Prostate gland (tissue), 2 donors: ENCODE measurements at places on chromosomes 16 and 17.

DNA sequence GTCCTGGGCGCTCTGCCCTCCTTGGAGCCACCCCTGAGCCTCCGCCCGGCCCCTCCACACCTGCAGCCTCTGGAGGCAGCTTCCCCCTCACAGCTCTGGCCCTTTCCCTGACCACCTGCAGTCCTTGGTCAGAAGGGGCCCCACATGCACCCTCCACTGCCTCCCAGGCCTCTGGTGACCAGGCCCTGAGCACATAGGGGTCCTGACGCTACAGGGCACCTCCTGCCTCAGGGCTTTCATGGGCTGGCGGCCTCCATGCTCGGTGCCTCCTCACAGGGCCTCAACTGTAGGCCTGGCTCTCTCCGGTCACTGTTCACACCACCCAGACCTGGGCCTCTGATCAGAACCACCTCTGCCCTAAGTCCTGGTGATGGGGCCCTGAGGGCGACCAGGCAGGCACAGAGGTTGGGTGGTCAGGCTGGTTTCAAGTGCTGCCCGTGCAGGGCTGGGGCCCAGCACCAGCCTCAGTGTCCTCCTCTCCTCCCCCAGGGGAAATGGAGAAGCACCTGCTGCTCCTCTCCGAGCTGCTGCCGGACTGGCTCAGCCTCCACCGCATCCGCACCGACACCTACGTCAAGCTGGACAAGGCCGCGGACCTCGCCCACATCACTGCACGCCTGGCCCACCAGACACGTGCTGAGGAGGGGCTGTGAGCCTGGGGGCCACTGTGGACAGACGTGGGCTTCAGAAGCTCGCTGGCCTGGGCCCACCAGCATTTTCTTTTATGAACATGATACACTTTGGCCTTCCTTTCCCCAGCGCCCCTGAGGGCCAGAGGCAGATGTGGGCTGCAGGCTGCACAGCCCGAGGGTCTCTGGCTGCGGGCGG is 3.9 kb downstream of the APRT start:
- no peak for DNase-seq

DNA sequence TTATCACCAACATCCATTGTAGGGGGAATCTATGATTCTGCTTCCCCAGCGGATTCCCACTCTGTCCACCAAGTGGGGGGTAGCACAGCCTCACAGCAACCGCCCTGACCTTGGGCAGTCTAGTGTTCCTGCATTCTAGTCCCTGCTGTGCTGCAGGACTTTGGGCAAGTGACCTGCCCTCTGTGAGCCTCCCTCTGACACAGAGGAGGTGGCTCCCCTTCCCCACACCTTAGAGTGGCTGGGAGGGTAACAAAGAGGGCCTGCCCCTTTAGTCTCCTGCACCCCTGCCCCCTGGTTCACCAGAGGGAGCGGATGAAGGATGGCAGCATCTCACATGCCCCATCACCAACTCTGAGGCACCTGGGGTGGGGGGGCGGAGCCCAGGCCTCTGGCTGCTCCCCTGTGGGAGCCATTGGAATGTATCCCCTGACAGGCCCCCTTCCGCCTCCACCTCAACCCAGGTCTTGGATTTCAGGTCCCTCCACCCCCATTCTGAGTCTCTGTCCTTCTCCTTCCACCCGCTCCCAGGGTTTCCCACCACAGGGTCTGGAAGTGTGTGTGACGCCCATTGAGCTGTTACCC is 10.1 kb downstream of the GAS2L2 start:
- no peak for DNase-seq

GRCh38 chr16:643050-643368 is 1.4 kb downstream of the MCRIP2 start:
- DNase-seq, result no peak

GRCh38 chr16:67246756-67247191 is 507 bp downstream of the FHOD1 start:
- DNase-seq, result peak; percentile 89

DNA sequence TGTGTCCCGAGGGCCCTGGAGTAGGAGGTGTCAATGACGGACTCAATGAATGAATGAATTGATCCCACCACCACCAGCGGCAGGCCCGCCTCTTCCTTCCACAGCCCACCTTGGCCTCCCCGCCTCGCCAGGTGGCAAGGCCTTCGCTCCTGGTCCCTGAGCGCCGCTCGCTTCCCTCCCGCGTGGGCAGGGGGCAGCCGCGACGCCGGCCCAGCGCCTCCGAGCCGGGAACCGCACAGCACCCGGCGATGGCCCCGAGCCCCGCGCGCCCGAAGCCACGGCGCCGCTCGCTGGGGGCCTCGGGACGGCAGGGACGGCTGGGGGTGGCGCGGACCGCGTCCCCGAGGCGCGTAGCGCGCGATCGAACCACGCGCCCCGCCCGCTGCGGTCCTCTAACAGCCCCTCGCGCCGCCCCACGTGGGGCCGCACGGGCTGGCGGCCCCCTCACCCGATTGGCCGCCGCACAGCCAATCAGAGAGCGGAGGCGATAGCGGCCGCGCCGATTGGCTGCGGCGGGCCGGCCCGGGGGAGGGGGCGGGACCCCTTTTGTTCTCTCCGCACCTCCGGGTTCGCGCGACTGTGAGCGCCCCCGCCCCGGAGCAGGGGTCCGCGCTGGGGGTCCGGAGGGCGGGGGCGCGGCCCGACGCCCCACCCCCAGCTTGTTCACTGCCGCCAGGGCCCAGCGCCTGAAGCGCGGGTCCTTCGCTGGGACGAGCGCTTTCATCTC is 31.4 kb downstream of the ACTG1 start:
- DNase-seq, result peak; percentile 68

- DNase-seq, result no peak
Observed at GRCh38 chr16:14955546-14956231, 18.4 kb downstream of the NPIPA1 start.

DNA sequence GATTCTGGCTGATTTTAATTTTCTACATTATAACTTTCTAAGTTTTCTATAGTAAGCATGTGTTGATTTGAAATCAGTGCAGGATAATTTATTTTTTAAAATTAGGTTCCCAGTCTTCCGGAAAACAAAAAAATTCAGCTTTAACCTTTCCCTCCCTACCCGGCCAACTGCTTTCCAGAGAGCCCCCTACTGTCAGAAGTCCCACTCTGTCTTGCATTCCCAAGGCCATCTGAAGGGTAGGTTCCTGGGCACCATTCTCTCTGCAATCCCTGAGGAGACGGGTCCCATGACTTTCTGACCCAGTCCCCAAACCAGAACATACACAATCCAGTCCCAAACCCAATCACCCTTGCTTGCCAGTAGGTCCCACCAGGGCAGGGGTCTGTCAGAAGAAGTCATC is 200.3 kb downstream of the CYLD start:
- DNase-seq, result no peak

DNA sequence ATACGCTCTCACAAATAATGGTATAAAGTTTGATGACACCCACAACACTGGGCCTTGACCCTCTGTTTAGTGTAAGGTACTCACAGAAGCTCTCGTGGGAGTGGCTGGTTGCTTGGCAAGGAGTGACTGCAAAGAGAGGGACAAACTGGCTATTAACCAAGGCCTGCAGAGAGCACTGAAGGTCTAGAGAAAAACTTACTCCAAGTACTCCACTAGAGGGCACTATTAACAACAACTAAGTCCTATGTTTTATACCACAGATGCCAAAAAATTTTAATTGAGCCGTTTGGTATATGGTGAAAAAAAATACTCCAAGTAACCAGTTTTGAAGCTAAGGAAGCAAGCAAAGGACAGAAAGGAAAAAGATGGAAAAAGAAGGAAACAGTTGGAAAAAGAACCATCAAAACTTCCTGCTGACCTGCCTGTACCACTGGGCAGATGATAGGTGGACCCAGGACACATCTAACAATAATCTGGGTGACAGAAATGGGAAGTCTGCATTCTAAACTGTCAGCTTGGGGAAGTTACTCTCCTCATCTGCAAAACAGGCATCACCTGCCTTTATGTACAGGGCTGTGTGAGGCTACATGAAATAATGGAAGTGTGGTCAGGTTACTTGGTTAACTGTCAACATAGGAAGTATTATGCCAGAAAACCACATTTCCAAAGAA is 23.2 kb downstream of the DYNC1LI2 start:
- peak; percentile 39 for DNase-seq

DNA sequence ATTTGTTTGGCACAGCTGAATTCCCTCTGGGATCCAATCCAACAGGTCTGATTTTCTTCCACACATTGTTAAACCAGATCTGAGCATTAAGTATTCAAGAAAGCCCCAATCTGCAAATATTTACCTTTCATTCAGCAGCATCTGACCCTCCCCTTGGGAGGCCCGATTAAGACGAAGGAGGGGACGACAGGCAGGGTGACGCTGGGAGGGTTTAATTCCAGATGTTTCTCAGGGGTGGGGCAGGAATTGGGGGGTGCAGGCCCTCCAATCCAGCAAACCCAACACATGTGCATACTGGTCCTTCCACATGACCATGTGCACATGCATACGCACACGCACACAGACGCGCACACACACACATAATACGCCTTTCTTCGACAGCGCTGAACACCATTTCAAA is 240.5 kb downstream of the GSG1L start:
- DNase-seq, result peak; percentile 8

- no peak for DNase-seq
Observed at GRCh38 chr17:41428591-41429291, 4.4 kb upstream of the KRT37 start.

DNA sequence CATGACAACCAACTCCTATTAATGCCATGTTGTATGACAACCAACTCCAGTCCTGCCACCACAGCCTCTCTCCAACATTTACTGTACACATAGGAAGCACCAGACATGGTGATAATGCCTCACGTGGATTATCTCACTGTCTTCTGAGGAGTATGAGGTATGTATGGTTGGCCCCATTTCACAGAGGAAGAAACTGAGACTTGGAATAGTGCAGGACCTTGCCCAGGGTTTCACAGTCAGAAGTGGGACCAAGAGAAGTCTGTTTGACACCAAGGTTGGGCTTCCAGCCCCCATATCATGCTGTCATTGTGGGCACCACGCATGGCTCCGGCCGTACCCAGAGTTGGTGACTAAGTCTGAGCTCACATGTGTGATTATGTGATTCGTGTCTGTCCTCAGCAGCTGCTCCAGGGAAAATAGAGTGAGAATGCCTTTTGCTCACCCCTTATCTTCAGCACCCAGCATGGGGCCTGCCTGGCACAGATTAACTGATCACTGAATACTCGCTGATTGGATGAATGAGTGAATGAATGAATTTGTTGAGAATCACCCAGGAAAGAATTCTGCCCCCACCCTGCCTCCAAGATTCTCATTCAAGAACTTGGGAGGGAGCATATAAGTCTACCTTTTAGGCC is 204.1 kb upstream of the NLRP1 start:
- DNase-seq, result no peak

DNA sequence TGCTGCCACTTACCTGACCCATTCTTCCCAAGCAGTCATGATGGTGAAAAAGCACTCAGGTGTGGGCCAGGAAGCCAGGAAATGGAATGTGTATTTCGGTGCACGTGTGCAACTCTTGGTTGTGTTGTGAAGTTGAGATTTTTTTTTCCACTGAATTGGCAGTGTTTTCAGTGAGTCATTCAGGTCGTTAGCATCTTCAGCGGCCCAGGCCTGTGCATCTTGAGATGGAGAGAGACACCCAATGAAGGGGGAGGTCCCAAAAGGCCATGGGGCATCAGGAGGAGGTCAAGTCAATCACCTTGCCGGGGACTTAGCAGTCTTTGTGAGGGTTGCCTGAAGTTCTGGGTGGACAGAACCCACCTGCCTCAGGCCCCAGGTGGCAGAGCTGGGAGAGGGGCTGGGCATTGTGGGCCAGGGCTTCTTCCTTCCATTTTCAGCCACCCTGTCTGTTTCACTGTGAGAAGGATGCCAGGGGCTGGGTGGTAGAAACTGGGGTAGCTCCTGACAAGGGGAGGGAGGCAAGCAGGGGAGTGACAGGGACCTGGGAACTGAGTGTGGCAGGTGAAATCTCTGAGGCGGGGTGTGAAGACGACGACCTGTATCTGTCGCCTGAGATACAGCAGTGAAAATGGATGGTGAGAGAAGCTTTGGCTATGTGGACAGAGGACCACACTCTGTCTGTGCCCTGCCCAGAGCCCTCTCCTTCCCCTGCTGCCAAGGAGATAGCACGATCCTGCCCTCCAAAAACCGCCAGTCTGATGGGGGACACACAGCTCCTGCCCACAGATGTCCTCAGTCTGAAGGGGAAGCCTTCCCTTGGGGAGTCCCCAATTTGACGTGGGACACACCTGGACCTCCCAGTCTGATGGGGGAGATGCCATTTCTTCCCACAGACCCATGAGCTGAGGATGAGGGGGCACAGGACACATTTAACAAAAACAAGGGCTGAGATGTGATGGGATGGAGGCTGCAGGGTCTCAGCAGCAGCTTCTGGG is 11.9 kb downstream of the TBKBP1 start:
- no peak for DNase-seq

DNA sequence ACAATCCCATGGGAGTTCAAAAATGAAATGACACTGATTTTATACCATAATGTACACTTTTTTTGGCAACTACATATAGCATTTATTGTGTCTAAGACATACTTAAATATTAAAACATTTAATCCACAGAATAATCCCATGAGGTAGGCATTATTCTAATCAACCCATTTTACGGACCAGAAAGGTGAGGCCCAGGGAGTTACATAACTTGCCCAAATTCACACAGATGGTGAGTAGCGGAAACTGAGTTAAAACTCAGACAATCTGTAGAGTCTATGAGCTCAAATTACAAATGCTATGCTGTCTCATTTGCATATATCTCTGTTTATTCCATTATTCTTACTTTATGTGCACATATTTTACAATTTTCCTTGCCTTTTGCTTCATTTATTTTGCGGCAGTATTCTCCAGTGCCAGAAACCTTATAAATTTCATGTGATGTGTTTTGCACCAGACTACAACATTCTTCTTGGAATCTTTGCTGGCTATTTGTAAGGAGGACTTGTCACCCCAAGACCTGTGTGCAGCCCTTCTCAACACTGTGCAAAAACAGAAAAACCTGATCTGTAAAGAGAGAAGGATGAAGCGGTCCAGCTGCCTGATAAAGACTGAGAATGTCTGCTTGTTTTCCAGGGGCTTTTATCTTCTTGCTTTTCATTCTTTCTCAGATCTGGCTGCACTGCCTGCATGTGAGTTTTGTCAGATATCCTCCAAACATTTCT is 2.3 kb upstream of the ABCA9 start:
- no peak for DNase-seq

GRCh38 chr16:16120382-16121184 is 102.7 kb downstream of the ABCC6 start:
- no peak for DNase-seq

GRCh38 chr17:71378036-71378435 is 742.8 kb upstream of the SOX9 start:
- DNase-seq, result no peak

- no peak for DNase-seq
Observed at GRCh38 chr16:11165349-11165748, 90.7 kb downstream of the SOCS1 start.
